Cortex of kidney (tissue), 1 donor: ENCODE measurements at places on chromosomes 3 and 15.

DNA sequence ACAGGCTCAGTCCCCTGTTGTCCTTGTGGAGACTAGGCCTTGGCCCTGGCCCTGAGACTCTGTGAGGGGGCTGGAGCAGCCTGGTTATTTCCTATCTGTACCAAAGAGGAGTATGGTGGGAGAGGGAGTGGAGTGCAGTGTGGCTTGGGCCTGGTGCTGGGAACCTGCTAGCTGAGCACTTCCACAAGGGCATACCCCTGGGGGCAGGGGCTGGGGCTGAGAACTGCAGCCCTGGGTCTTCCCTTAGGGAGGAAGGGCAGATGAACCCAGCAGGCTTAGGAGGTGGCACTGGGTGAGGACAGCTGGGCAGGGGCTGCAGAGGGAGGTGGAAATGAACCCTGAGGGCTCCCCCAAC is 3.5 kb upstream of the CHST14 start:
- DNase-seq, result no peak

- DNase-seq, result no peak
Observed at GRCh38 chr3:165854696-165855095, 17.5 kb upstream of the BCHE start.

DNA sequence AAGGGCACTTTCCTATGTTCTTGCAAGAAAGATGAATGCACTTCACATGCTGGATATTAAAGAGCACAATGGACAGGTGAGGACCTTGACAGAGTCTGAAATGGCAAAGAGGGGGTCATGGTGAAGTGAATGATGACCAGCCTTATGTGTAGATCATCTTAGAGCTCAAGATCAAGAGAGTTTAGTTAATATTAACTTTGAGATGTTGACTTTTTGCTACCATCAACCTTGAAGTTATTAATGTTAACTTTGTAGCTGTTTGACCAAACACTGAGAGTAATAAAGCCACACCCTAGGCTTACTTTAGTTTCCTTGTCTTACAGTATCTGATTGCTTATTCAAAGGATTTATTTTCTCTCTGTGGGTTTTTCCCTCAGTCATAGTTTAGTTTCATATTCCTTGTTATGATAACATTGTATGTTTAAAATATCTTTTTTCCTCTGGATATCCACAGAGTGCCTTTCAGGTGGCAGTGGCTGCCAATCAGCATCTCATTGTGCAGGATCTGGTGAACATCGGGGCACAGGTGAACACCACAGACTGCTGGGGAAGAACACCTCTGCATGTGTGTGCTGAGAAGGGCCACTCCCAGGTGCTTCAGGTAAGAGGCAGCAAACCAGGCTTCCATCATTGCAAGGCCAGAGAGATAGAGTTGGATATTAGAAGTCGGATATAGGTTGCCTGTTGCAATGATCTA is 5.4 kb downstream of the NFKBIZ start:
- DNase-seq, result no peak

DNA sequence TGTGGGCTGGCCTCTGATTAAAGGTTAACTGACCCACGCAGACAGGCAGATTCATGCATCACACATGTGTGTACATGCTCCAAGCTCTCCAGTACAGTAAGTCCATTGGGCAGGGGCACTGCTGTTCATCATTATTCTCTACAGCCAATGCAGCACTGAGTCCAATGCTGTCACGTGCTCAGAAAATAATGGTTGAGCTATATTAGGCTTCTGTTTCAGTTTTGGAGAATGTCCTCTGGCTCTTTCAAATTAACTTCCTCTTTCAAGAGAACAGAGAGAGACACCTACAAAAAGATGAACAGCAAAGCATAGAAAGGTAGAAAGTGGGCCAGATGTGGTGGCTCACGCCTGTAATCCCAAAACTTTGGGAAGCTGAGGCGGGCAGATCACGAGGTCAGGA is 202.6 kb downstream of the MEX3B start:
- no peak for DNase-seq

DNA sequence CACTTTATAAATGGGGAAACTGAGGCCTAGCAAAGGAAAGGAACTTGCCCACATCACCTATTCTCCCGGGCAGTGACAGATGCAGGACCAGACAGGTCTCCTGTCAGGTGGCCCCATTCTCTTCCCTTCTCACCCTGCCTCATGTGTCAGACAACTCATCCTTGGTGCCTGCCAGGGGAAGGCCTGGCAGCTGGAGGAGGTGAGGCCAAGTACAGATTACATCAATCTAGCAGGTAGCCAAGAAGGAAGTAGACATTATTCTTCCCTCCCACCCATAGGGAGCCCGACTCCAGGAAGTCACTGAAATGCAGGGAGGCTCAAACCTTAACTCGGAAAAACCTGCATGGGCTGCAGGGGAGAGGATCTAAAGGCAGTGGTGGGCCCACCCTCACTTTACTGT is 39.6 kb downstream of the DAPK2 start:
- no peak for DNase-seq

DNA sequence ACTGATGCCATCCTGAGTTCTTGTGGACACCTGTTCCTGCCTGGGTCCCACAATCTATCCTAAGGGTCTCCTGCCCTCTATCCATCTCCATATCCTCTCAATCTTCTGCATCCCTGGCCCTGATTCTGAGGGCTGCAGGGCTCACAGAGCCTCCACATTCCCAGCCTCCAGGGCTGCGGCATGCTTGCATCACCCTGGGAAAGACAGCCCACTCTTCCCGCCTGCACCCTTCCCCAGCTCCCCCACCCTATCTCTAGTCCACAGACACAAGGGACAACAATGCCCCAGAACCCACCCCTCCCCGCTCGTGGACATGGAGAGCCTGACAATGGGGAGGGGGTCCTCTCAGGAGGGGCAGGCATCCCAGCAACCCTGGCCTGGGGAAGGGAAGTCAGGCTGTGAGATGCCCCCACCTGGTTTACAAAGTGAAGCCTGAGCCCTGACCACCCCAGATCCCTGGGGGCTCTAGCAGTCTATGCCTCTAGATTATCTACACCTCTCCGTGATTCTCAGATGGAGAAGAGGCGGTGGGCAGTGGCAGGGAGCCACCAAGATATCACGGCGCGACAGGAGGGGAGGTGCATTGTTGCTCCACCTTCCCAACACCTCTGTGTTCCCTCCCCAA is 10.3 kb downstream of the SEMA3G start:
- no peak for DNase-seq

- no peak for DNase-seq
Observed at GRCh38 chr3:74410276-74410941, 204.1 kb downstream of the CNTN3 start.

- no peak for DNase-seq
Observed at GRCh38 chr3:14503033-14503705, 37.0 kb downstream of the GRIP2 start.

DNA sequence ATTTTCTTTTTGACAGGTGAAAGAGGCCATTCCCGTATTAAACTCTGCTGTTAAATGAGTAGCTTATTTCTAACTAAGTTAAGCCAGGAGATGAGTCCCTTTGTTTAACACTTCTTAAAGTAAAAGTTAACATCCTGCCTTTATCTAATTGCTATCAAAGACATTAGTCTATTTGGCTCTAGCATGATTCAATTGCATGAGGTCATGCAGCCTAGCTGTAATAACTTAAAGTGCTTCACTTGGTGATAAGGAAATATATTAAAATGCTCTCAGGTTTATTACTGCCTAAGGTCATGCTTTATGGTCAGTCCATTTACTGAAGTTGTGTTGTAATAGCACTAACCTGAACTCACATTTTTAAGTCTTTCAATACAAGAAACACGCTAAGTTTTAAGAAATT is 82.3 kb upstream of the MLF1 start:
- DNase-seq, result no peak
